ENCODE measurements at places on chromosomes 6 and 20.

DNA sequence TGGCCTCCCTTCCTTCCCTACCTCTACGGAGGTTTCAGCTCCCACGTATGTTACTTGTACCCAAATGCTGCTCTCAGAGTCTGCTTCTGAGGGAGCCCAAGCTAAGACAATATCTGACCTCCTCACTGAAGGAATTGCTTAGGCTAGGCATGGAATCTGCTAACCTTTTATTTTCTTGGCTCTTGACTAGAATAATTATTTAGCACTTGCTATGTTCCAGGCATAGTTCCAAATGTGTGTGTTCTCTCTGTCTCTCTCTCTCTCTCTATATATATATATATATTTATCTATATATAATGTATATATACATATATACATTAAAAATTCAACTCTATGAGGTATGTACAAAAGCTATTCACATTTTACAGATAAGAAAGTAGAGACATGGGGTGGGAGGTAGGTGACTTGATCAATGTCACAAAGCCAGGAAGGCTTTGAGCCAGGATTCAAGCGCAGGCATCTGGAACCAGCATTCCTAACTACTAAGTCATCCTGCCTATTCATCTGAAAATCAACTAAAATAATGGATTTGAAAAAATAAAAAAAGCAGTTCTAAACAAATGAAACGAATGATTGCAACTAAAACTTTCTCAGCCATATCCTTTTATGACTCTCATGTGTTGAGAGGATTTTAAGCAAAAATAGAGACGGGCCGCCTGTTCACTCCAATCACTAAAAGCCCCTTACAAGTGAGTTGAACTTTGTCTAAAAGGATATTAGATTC lies 189.7 kb upstream of the JAG1 start:
- ATAC-seq: no peak

- ATAC-seq: no peak
These were observed 19.3 kb downstream of the PLCB1 start for GRCh38 chr20:8151372-8151771.

- ATAC-seq: peak; percentile 90
These were observed 28.0 kb upstream of the TULP4 start for GRCh38 chr6:158284007-158284875.

- ATAC-seq: no peak
These were observed 253.6 kb downstream of the RNGTT start for GRCh38 chr6:88709819-88710246.

DNA sequence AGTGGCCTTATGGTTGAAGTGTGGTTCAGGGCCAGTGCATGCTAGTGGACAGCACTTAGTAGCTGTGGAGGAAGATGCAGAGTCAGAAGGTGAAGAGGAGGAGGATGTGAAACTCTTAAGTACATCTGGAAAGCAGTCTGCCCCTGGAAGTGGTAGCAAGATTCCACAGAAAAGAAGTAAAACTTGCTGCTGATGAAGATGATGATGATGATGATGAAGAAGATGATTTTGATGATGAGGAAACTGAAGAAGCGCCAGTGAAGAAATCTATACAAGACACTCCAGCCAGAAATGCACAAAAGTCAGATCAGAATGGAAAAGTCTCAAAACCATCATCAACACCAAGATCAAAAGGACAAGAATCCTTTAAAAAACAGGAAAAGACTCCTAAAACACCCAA lies 28.9 kb downstream of the MDFI start:
- no peak for ATAC-seq

- ATAC-seq: peak; percentile 25
These were observed 750.2 kb downstream of the HDGFL1 start for GRCh38 chr6:23319582-23319981.

- peak; percentile 68 for ATAC-seq
These were observed 31.9 kb upstream of the EIF2S2 start for GRCh38 chr20:34143951-34144350.

DNA sequence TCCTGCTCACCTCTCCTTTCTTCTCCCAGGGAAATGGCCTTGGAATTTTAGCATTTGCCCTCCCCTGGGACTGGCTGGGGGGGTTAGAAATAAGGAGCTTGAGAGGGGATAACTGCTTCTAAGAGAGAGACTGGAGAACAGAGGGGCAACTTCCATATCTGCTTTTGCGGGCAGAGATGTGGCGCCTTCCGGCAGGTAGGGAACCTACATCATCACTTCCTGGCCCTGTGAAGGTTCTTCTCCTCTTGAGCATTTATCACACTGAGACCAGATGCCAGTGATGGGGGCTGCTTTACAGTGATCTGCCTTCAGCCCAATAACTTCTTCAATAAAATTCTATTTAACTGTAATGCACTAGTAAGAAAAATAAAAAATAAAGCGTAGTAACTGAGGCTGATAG lies 48.1 kb downstream of the TBC1D7 start:
- ATAC-seq: no peak

- peak; percentile 33 for ATAC-seq
These were observed 9.2 kb downstream of the ITPA start for GRCh38 chr20:3218307-3218988.

- no peak for ATAC-seq
These were observed 8.7 kb downstream of the GCM1 start for GRCh38 chr6:53139841-53140413.

DNA sequence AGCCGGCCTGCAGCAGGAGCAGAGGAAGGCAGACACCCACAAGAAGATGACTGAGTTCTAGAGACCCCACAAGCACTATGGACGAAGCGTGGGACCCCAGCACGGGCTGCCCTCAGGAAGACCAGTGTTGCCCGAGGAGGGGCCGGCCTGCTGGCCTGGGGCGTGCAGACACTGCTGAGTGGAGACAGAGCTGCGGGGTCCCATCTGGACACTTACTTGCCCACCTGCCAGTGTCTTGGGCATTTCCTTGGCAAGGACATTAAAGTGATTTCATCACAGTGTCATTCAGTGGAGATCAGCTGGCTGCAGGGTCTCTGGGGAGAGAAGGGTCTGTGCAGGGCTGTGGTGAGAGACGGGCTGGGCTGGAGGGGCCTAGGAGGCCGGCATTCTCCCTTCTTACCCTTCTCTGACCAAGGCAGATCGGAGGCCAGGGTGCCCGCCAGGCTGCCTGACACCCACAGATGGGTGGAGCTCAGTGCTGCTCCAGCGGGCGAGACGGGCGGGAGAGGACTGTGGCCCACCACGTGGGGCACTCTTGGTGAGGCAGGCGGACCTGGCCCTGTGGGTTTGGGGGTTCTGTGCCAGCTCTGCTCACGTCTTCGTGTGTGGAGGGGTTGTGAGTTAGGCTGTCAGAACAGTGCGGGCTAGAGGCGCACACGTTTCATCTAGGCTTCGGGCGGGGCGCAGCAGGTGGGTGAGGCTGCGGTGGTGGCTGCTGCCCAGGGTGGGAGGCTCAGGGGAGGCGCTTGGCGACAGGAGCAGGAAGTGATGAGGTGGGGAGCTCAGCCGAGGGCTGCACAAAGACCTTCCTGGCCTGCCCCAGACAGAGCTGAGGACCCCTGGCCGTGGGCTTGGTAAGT lies at the start of gene LIME1:
LIME1 (plus strand) TSS at position 806 of the 860 bp plus-strand sequence. CDS start 886 bp downstream, outside the sequence.
- no peak for ATAC-seq

DNA sequence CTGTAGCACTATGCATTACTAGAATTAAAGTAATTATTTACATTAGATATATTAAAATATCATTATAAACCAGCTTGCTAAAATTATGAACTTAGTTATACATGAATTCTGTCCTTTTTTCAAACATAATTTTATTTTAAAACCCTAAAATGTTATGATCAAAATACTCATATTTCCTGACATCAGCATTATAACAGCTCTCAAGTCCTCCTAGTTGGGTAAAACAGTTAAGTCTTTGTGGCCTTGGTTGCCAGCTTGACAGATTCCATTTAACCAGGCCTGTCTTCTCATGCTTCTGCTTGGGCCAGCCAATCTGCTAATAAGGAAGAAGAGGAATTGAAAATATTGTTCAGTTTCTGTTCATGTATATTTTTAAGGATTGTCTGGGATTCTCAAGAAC lies 147.9 kb upstream of the SLC35B3 start:
- ATAC-seq: no peak

GRCh38 chr6:104580452-104580851 lies 279.3 kb downstream of the HACE1 start:
- no peak for ATAC-seq

- no peak for ATAC-seq
These were observed 9.2 kb upstream of the ZNF318 start for GRCh38 chr6:43378631-43379030.

DNA sequence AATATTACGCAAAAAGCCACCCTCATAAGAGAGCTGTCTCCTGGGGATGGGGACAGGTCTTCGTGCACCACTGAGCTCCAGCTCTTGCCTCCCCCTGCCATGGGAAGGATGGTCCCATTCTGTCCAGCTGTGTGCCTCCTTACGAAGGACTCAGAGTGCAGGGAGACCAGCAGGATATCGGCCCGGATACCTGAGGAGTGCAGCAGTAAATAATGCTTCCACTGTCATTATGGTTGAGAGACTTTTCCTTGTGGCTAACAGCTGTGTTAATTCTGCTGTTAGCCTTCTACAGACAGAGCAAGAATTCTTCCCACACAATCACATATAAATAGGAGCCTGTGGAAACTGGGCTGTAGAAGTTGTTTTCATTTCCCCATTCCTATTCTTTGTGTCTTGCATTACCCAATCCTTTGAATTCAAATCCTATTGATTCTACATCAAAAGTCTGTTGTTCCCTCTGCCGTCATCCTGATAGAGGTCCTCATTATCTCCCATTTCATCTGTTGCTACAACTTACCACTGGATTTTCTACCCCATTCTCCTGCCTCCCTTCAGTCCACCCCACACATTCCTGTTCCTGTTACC lies 364.6 kb upstream of the SOX4 start:
- ATAC-seq: no peak

DNA sequence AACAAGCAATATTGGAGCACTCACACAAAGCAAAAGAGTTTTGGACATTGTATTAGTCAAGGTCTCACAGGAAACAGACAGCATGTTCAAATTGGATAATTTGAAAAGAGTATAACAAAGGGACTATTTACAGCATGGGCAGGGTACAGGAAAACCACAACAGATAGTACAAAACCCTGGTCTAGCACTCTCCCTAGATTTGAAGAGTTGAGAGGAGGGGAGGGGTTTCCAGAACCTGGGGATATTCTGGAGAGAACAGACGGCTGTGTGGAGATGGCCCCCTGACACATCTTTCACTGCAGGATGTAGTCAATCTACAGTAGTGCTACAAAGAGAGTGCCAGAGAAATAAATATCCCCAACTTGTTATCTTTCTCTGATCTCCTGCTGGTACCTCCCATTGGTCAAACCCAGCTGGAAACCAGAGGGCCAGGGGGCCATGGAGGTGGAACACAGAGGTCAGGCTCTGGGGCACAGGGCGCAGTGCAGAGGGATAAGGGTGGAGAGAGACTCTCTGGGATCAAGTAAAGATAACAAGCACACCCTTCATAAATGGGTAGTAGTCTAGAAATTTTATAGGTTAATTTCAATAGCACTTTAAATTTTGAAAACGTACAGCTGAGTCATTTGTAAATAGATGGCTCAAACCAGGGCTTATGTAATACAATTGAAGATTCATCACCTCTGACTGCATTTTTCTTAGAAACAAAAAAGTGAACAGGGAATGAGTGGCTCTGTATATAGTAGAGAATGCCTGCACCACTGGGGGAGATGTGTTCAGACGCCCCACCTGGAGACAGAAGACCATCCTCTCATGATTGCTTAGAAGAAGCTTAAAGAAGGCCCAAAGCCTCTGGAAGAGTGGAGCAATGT lies 25.7 kb downstream of the RCAN2 start:
- peak; percentile 60 for ATAC-seq

- ATAC-seq: no peak
These were observed 1164.5 kb upstream of the CITED2 start for GRCh38 chr6:140538926-140539325.

DNA sequence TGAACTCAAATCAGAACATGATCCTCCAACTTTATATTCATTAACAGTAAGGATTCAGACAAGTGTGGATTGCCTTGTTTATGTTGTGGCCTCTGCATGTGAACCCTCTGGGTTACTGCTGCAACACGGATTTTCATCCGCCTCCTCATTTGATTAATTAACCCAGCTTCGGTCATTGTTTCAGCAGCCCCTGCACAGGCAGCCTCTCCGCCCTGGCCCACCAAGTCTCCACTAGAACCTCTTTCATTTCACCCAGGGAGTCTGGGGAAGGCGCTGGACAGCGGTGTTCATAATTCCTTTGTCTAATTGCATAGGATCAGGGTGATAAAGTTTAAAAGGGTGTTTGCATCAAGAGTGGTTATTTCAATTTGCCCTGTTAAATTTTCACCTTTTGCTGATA lies 15.7 kb downstream of the NKX2-2 start:
- peak; percentile 57 for ATAC-seq

GRCh38 chr6:145875496-145876211 lies 61.1 kb upstream of the FBXO30 start:
- no peak for ATAC-seq

DNA sequence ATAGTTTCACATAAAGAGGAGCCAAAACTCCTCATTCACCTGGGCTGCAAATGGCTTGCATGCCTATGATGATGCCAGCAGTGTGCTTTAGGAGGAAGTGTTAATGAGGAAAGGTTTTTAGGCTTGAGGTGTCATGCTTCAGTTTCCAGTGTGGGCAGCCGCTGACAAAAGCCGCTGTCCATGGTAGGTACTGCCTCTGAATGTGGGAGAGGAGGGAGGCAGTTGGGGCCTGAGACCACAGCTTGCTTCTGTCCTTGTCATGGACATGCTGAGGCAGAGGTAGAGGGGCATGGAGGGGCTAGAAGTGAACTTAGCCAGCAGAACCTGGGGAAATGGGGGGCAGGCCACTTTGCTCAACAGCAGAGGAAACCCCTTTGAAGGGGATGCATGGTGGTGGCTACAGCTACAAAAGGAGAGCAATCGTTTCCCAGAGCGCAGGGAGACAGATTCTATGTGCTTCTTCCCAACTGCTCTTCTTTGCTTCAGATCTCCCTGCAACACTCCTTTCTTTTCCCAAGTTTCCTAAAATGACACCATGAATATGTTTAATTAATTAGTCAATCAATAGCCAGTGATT lies 372.1 kb upstream of the CNR1 start:
- no peak for ATAC-seq

Measured in motor neuron (in vitro differentiated cells).